Right cardiac atrium (tissue), 5 donors: ENCODE measurements at places on chromosomes 13 and 19. TPM values are rescaled to one million over a fixed set of nuclear protein-coding genes. Genes with fewer than 3 reads are reported as not detected.

Gene IGFL2
- 0.14 TPM for polyA plus RNA-seq

DNA sequence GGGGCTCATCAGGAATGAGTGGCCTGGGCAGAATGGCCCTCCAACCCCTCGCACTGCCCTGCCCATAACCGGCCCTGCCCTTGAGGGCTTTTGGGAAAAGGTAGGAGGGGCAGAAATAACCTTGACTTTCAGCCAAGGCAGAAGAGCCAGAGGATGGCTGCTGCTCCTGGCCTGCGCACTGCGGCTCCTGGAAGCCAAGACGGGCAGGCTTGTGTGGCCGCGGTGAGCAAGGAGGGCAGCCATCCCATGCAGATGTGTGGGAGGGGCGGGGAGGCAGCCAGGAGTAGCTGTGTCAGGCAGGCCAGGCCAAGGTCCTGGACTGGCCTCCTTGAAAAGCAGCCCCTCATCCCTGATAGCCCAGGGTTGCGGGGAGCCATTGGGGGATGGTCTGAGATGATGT is 57.6 kb upstream of the URI1 start:
- DNase-seq = no peak

- no peak for DNase-seq
Measured at GRCh38 chr13:94178625-94179244, 300.7 kb downstream of the DCT start.

GRCh38 chr19:45125975-45126493 is 33.1 kb downstream of the PPP1R37 start:
- no peak for DNase-seq

Gene TGFBR3L
- 2.4 TPM for polyA plus RNA-seq

- DNase-seq = no peak
Measured at GRCh38 chr19:3480383-3481091, at the start of gene SMIM24. Gene SMIM24 (minus strand): TSS chr19:3480525. CDS start chr19:3480463, 62 bp downstream.

DNA sequence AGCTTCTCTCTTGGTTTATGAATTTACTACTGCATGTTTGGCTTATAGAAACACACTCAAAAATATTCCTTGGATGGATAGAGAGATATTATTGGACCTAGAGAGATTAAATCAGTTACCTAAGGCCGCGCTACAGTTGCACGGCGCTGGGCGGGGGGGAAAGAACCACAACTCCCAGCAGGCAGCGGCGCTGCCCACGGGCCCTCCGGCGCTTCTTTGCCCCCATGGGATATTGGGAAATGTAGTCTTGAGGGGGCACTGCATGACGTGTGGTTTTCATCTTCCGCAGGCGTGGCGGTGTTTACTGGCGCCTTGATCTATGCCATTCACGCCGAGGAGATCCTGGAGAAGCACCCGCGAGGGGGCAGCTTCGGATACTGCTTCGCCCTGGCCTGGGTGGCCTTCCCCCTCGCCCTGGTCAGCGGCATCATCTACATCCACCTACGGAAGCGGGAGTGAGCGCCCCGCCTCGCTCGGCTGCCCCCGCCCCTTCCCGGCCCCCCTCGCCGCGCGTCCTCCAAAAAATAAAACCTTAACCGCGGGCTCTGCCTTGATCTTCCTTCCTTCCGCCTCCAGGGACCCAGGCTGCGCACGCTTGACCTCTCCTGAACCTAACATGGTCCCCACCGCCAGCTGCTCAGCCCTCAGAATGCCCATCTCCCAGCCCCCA is 4.8 kb downstream of the EMP3 start:
- DNase-seq = peak; percentile 85

Gene TEX101
- not detected for polyA plus RNA-seq

DNA sequence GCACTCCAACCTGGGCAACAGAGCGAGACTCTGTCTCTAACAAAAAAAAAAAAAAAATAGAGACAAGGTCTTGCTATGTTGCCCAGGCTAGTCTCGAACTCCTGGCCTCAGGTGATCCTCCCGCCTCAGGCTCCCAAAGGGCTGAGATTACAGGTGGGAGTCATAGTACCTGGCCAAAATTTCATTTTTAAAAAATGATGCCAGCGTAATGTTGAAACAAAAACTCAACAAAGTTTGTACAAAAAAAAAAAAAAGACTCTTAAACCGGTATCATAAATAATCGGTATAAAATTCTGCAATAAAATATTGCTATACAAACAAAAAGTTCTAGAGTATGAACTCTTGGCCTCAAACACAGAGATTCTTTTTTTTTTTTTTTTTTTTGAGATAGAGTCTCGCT is 3.5 kb downstream of the GMFG start:
- no peak for DNase-seq

GRCh38 chr13:33728271-33729037 is 89.5 kb upstream of the RFC3 start:
- peak; percentile 77 for DNase-seq

Gene KLK12
- not detected for polyA plus RNA-seq

DNA sequence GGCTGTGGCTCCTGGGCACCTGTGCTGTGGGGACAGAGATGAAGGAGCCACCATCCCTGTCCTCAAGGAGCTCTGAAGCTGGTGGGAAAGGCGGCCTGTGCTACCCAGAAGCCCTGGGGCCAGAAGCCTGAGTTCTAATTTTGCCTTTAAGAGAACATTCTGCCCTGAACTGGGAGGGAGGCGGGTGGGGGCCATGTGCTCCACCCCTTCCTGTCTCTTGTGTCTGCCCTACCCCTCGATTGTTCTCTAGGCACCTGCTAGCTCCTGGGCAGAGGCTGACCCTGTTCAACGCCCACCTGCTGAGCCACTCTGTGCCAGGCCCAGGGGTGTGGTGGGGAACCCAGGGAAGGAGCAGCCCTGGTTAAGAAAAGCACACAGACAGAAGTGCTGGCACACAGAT is 5.9 kb downstream of the TRAPPC6A start:
- peak; percentile 20 for DNase-seq

DNA sequence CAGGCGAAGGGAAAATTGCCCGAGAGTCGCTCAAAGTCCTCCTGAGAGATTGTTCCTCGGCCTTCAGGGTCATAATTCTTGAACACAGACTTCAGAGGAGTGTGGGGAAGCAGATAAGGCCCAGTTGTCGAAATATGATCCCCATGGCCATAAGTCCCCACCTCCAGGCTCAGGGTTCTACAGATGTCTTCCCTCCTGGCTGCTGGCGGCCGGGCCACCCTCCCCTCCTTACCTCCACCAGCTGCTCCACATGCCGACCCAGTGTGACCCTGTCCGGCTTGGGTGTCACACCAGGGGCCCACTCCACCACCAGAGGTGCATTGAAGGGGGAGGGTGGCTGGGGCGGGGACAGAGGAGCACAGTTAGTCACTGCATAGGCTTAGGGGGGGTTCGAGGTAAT is 10.1 kb downstream of the FAM98C start:
- no peak for DNase-seq

Gene OSCAR
- polyA plus RNA-seq = 0.45 TPM

Gene NOTCH3
- polyA plus RNA-seq = 10.9 TPM

Gene PDCD5
- 254 TPM for polyA plus RNA-seq

GRCh38 chr13:21909331-21909730 is 238.5 kb downstream of the FGF9 start:
- DNase-seq = no peak

- no peak for DNase-seq
Measured at GRCh38 chr19:30670011-30670329, 297.8 kb downstream of the ZNF536 start.

DNA sequence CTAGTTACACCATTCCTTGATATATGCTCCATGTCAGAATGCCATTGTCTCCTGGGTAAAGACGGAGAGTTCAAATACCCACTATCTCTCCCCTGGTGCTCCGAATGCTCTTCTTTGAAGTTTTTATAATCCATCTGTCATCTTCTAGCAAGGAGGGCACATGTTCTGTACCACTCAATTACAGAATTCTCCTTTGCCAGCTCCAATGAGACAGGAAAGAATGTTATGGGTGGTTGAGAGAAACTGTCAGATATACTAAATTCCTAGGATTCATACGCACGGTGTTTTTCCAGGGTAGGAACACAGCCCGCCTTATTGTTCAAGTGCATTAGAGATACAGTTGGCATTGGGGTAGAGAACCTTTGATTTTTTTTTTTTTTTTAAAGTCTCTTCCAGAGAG is 118.0 kb upstream of the ZNF536 start:
- DNase-seq = no peak

DNA sequence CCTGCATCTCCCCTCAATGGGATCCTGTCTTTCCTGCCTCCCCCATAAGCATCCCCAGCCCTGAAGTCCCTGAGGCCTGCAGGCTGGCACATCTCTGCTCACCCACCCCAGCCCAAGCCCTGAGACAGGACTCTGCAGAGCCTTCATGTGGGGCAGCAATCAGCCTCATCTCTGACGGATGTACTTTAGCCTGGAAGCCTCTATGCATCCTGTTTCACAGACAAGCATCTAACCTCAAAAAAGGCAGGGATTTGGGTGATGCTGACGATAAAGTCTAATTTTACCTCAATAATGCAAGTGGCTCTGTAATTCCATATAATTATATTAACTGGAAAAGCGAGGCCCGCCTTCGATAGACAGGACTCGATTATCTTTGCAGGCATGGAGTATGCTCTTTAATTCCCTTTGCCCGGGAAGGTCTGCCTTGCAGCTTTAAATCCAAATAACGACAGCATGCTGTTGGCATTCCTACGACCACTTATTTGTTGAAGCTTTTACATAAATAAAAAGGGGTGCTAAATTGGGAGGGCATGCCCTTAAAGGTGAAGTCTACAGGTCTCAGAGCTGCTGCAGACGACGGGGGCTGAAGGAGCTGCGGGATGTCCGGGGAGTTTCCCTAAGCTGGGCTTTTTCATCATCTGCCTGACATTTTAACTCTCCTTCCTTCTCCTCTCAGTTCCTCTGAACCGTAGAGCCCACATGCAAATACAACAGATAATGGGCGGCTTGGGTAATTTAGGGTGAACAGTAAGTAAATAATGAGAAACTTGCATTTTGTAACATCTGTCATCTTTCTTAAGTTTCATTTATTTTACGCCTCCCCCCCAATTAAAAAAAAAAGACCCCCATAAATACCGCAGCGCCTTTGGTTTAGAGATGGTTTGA is 211.5 kb downstream of the URI1 start:
- no peak for DNase-seq

DNA sequence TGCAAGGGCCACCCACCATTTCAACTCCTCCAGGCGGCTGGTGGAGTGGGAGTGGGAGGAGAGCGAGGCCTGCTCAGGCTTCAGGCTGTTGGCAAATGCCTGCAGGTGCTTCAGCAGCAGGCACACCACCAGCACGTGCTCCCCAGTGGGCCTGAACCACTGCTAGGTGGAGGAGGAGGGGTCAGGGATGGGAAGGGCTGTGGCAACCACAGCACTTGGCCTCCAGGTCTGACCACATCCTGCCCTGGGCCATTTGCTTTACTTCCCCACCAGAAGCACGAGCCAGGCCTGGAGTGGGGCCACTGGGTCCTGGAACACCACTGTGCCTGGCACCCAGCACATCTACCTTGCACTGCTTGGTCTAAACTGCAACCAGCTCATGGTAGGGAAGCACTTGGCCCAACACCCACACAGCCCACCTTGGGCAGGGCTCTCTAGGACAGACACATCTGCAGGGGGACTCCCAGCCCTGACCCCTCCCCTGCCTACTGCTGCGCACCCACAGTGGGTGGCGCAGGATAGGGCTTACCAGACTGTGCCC is 26.2 kb downstream of the TUBA3C start:
- DNase-seq = no peak

- no peak for DNase-seq
Measured at GRCh38 chr19:50248826-50249225, 45.4 kb downstream of the MYH14 start.

GRCh38 chr19:709965-710571 is 1.3 kb downstream of the PALM start:
- peak; percentile 92 for DNase-seq

- DNase-seq = no peak
Measured at GRCh38 chr13:40270726-40271125, 395.7 kb downstream of the FOXO1 start.

DNA sequence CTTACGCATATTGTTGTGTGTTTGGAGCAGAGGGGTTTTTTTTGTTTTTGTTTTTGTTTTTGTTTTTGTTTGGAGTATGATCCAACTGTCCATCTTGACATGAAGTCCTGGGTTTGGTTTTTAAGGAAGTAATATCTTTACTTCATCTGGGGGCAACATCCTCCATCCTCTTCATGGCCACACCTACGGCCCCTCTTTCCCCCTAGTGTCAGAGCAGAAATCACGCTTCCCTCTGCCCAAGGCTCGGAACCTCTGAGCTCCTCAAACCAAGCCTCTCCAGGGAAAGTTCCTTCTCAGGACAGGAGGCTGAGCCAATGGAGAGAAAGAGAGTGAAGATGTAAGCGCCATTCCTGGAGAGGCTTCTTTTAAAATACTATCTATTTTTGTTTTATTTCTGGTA is 58.6 kb upstream of the PDX1 start:
- no peak for DNase-seq

GRCh38 chr13:109862627-109863026 is 76.2 kb upstream of the IRS2 start:
- DNase-seq = no peak

Gene GZMM
- 0.43 TPM for polyA plus RNA-seq

Gene HRC
- polyA plus RNA-seq = 712 TPM

GRCh38 chr19:33492951-33493350 is 28.6 kb downstream of the PEPD start:
- DNase-seq = no peak

- DNase-seq = peak; percentile 92
Measured at GRCh38 chr19:932648-933552, 7.1 kb downstream of the ARID3A start.

- DNase-seq = no peak
Measured at GRCh38 chr13:39038569-39039030, 344 bp downstream of the NHLRC3 start.

- peak; percentile 88 for DNase-seq
Measured at GRCh38 chr19:45492627-45493470, 4.0 kb downstream of the RTN2 start.

Gene DPP9
- 27.0 TPM for polyA plus RNA-seq

- DNase-seq = no peak
Measured at GRCh38 chr19:39341129-39341718, 997 bp upstream of the SAMD4B start.

GRCh38 chr19:14565765-14566711 is 5.8 kb downstream of the NDUFB7 start:
- no peak for DNase-seq

Gene ERICH4
- not detected for polyA plus RNA-seq

Gene ZNF417
- 4.6 TPM for polyA plus RNA-seq

Gene AKAP11
- 7.6 TPM for polyA plus RNA-seq

Gene C1QTNF9B
- 1.2 TPM for polyA plus RNA-seq

DNA sequence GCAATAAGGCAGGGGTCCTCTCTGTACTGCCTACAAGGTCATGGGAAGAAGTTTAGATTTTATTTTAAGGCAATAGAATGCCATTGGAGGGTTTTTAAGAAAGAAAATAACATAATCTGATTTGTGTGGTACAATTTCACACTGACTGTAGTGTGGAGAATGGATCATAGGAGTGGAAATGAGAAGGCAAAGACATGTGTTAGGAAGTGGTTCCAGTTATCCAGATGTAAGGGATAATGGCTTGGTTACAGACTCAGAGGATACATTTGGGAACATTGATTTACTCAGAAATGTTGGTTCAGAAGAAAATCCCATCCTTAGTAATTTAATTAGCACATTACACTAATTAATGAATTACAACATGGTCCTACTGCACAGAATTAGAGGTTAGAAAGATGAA is 788.2 kb downstream of the SLITRK5 start:
- no peak for DNase-seq

GRCh38 chr13:60009300-60010253 is 154.2 kb downstream of the DIAPH3 start:
- DNase-seq = no peak
